ENCODE measurements at places on chromosomes 3 and 15. TPM values are rescaled to one million over a fixed set of nuclear protein-coding genes. Genes with fewer than 3 reads are reported as not detected.

SOX14 gene
- total RNA-seq = not detected

CLDN18 gene
- total RNA-seq = not detected

GOLGA8O gene
- 1.3 TPM for total RNA-seq

DNA sequence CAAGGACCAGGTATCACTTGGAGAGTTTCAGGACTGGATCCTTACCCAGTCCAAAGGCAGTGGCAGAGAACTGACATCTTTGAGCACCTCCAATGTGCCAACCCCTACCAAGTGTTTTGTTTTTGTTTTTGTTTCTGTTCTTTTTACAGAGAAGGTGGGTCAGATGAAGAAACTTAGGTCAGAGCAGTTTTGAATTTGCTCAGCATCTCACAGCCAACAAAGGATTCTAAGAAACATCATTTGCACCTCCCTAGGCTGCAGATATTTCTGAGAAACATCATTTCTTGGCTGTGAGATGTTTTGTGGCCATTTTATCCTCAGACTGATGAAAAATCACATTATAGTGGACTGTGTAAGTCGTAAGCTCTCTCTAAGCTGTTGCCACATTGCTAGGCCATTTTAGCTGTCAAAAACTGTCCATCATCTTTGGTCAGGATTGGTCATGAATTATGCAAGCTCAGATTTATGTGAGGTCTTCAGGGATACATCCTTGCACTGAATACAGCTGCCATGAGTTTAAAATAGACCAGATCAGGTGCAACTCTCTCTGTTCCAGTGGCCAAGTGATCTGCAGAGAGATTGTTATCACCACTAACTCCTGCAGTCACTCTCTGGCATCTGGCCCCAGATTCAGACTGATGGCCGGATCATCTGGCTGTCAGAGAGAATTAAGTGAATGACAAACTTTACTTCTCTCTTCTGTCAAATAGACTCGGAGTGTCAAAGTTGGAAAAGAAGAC lies 341.5 kb downstream of the EPHB1 start:
- peak; percentile 42 for ATAC-seq

All from activated T-helper 17 cell treated with anti-CD3 and anti-CD28 coated beads, Interleukin-2, amount 50 U/mL, for 72 hours (primary cell).